ENCODE measurements at places on chromosomes 1 and 21. TPM values are rescaled to one million over a fixed set of nuclear protein-coding genes. Genes with fewer than 3 reads are reported as not detected.

The FLG2 gene
- total RNA-seq = not detected

DNA sequence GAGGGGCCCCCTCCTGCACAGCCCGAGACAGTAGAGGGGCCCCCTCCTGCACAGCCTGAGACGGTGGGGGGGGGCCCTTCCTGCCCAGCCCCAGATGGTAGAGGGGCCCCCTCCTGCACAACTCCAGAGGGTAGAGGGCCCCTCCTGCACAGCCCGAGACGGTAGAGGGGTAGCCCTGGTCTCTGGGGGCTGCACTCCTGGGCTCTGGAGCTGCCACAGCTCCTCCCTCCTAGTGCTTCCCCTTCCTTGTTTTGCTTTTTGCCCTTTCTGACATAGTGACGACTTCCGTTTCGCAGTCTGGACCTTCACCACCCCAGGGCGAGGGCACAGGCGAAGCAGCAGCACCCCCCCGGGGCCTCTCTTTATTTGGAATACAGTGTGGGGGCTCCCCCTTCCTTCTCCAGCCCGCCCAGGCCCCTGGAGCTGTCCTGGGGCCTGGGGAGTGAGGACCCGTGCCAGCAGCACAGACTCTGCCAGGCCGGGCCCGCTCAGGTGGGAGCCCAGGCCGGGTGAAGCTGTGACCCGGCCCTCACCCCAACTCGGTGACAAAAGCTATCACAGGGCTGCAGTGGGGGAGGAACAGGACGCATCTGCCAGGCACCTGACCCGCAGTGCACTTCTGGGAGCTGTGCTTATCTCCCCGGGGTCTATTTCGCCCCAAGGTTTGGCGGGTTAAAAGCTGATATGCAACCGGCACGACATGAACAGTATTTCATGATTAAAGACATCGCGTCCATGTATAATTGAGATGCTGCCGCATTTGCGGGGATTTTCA lies 1.1 kb upstream of the PRXL2B start:
- DNase-seq = no peak

- DNase-seq = no peak
Measured at GRCh38 chr1:18974606-18975005, 18.1 kb upstream of the IFFO2 start.

- no peak for DNase-seq
Measured at GRCh38 chr1:189606795-189607476, 870.7 kb downstream of the BRINP3 start.

GRCh38 chr1:72357411-72357810 lies 75.1 kb upstream of the NEGR1 start:
- no peak for DNase-seq

GRCh38 chr1:199612976-199613774 lies 414.3 kb upstream of the NR5A2 start:
- DNase-seq = no peak

DNA sequence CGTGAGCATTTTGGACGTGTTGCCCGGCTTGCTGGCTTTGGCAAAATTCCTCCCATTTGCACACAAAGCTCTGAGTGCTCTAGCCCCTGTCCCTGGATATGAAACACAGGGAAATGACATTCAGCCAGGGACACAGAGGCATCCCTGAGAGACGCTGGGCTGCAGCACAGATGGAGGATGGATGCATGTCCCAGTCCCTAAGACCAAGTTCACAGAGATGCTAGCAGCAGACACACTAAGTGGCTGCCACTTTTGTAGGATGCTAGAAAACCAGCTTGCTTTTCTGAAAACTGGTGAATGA lies 12.5 kb downstream of the ACTRT2 start:
- no peak for DNase-seq

- peak; percentile 29 for DNase-seq
Measured at GRCh38 chr1:213724640-213725536, 262.9 kb upstream of the PROX1 start.

DNA sequence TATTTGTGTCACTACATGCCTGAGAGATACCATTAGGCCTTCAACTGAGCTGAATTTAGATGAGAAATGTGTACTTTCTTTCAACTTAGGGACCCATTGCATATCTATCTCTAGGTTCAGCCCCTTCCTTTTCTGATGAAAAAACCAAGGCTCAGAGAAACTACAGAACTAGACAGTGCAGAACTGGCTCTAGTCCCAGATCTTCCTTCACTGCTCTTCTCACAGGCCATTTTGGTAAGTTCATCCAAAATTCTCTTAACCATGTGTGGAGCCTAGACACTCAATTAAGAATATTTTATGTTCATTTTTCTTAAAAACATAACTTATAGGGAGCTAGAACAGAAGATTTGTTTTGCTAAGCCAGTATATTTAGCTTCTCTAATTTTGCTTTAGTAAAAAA lies 128.9 kb downstream of the ASTN1 start:
- no peak for DNase-seq

- no peak for DNase-seq
Measured at GRCh38 chr1:104402178-104402577, 652.5 kb downstream of the AMY1C start.

GRCh38 chr1:108557296-108557695 lies 2.6 kb upstream of the EEIG2 start:
- DNase-seq = no peak

- no peak for DNase-seq
Measured at GRCh38 chr1:29551123-29551936, 315.0 kb downstream of the PTPRU start.

- DNase-seq = no peak
Measured at GRCh38 chr1:47724432-47724999, 272.7 kb downstream of the TRABD2B start.

Data from neural crest cell (in vitro differentiated cells).